ENCODE measurements at places on chromosomes 6 and 20. TPM values are rescaled to one million over a fixed set of nuclear protein-coding genes. Genes with fewer than 3 reads are reported as not detected.

- peak; percentile 20 for DNase-seq
These were observed 40.4 kb downstream of the TTI1 start for GRCh38 chr20:37992802-37993409.

DNA sequence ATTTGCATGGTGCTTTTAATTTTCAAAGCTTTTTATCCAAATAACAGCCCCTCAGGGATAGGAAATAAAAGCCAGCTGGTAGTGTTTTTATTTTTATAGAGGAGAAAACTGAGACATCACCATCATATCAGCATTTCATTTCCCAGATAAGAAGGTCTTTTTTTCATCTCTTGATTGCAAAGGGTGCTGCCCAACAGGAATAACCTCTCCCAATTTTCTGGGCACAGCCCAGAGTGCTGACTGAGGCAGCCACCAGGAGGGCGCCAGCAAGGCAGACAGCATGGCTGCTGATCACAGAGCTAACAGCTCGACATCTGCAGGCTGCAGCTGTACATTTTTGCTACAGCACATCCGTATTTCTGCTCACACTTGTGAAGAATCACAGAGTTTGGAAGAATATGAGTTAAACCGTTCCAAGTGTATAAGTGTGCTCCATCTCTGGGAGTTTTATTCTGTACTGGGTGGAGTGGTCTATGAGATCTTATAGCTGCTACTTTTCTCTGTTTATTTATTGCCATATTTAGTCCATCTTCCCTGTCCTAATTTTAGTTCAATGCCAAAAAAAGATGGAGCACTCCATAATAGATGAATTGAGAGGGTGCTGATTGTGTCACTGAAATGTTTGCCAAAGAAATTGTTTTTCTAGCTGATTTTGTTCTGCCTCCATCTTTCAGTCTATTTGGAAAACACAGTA, 85.5 kb upstream of the C20orf144 start:
- no peak for DNase-seq

DNA sequence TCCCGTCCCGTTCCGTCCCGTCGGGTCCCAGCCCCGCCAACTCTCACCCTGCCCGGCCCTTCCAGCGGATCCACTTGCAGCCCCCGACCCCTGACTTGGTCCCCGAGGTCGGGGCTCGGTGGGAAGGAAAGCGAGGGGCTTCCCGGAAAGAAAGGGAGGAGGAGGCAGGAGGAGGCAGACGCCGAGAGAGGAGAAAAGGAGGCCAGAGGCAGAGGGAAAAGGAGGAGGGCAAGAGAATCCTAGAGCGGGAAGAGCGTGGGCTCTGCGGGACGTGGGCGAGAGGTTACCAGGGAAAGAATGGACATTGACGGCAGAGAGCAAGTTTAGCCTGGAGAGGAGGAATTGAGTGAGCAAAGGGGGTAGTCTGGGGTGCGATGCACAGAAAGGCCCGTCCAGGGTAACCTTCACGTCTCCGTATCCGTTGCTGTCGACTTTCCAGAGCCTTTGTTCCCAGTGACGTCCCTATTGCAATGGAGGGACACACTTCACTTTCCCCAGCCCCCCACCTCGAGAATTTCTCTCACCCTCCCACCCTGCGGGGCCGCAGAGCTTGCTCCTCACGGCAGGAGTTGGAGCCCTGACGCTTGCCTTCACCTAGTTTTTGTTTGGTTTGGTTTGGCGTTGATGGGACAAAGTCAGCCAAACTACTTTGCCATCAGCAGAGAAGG, 477 bp upstream of the MOXD1 start:
- DNase-seq, result no peak

- DNase-seq, result no peak
These were observed 33.3 kb upstream of the SYNDIG1 start for GRCh38 chr20:24436160-24436559.

DNA sequence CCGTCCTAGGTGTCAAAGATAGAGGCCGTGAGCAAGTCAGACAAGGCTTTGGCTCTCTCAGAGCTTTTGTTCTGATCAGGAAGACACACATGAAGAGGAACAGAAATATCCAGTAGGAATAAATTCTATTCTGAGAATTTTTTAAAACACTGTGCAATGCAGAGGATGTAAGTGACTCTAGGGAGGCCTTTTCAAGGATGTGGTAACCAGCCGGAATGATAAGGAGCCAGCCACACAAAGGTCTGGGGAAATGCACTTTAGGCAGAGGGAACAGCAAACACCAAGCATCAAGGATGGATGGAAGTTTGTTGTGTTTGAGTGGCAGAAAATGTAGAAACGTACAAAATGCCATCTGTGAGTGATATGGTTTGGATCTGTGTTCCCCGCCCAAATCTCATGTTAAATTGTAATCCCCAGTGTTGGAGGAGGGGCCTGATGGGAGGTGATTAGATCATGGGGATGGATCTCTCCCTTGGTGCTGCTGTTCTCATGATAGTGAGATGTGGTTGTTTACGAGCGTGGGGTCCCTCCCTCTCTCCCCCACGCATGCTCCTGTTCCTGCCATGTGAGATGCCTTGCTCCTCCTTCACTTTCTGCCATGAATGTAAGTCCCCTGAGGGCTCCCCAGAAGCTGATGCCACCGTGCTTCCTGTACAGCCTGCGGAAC, 93.6 kb upstream of the CDYL start:
- DNase-seq, result no peak

DNA sequence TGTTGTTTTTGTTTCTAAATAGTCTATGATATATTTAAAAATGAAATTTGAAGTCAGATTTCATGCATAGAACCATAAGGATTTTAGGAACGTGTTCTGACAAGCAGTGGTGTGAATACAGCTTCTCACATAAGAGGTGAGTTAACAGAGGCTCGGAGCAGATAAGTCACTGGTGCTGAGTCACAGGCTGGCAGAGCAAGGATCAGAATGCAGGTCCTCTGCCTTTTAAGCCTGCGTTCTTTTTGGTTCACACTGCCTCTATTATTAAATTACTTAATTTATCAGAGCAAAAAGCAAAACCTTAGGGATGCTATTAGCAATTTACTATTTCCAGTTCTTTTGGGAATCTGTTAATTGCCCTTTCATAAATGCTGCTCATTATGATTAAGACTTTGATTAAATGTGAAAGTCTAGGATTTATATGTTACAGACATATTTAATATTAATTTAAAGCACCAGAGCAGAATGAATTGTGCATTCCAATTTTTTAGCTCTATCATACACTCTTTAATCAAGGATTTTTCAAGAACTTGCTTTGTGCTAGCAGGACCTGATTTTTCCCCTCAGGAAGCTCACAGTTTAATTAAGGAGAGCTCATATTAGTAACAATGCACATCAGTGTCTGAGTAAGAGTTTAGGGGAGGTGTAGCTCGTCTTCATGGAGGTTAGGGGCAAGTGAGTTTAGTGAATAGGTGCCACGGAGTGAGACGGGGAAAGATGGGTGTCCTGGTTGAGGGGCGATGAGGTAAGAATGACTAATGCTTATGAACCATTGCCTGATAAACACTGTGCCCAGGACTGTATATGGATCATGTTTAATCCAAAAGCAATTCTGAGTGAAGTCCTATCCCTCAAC, 212.7 kb upstream of the AGPAT4 start:
- DNase-seq, result no peak

DNA sequence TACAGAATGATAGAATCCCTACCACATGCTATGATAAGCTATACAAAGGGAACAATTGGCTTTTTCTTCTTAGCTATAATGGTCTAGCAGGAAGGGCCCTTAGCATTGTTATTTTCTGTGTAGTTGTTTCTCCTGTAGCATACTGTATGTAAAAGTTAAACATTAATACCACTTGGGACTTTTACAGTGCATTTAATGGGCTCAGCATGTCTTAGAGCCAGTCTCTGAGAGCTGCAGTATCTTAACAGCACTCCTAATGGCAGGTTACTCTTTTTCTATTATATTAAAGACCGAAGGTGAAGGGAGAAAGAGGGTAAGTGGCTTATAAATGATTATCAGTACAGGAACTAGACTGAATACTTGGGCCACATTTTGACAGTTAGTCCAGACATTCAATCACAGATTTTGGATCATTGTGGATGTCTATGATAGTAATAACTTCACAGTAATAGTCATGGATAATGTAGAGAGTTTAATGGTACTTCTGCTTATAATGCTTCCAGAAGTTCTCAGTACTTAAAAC, 290.7 kb downstream of the PHF3 start:
- no peak for DNase-seq

GRCh38 chr20:48291896-48292295, 506.6 kb upstream of the SULF2 start:
- no peak for DNase-seq

Gene TRERF1
- 7.5 TPM for polyA plus RNA-seq

Gene SLPI
- not detected for polyA plus RNA-seq

Gene CLVS2
- not detected for polyA plus RNA-seq

Gene BFSP1
- polyA plus RNA-seq, result not detected

Gene OR2B6
- not detected for polyA plus RNA-seq

Measured in naive thymus-derived CD4-positive, alpha-beta T cell (primary cell).